Lower lobe of right lung (tissue), 2 donors: ENCODE measurements at places on chromosomes 5 and 9. TPM values are rescaled to one million over a fixed set of nuclear protein-coding genes. Genes with fewer than 3 reads are reported as not detected.

DNA sequence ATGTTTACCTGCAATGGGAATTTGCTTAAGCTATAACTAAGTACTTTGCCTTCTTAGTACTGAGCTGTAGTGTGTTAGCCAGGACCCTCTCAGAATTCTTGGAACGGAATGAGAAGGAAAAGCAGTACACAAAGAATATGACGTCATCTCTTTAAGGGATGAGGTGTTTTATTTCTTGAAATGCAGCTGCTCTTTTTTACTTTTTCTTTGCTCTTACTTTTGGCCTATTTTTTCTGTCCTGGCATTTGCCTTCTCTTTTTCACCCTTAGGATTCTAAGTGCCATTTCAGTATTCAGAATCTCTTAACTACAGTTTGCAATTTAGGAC lies 10.1 kb downstream of the KIF2A start:
- DNase-seq = no peak

Gene DIPK1B
- total RNA-seq = 15.1 TPM

DNA sequence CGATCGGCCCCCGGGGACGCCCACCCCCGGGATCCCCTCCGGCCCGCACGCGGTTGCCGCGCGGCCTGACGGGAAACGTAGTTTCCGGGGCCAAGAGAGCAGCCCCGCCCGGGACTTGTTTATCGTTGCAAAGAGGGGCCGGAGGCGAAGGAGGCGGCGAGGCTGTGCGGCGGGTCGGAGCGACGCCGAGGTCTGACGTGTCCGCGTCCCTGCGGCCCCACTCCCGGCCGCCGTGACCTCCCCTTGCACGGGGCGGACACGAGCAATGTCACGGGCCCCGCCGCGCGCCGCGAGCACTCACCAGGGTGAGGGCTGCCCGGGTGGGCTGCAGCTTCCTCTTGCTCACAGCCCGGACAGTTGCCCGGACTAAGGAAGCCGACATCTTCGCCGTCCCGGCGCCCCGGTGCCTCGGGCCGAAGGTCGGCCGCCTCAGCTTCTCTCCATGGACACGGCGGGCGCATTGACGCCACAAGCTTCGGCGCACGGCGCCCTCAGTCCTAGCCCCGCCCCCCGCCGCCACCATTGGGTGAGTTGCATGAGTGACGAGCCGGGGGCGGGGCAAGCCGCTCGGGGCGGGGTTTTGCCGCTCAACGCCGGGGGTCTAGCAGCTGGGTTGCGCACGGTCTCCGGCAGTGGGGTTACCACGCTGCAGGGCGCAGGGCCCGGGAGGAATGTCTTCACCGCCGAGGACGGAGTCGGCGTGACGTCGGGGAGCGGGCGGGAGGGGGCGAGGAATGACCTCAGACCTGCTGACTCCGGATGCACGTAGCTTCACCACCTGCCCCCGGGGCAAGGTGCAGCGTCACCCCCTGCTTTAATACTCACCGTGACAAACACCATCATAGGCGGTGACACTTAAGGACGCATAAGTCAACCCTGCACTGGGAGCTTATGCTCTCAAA lies at the start of gene ISCA1:
TSS of gene ISCA1 (minus strand) at position 462 of the 902 bp plus-strand sequence. CDS start at position 382, 80 bp downstream.
- DNase-seq = peak; percentile 98

DNA sequence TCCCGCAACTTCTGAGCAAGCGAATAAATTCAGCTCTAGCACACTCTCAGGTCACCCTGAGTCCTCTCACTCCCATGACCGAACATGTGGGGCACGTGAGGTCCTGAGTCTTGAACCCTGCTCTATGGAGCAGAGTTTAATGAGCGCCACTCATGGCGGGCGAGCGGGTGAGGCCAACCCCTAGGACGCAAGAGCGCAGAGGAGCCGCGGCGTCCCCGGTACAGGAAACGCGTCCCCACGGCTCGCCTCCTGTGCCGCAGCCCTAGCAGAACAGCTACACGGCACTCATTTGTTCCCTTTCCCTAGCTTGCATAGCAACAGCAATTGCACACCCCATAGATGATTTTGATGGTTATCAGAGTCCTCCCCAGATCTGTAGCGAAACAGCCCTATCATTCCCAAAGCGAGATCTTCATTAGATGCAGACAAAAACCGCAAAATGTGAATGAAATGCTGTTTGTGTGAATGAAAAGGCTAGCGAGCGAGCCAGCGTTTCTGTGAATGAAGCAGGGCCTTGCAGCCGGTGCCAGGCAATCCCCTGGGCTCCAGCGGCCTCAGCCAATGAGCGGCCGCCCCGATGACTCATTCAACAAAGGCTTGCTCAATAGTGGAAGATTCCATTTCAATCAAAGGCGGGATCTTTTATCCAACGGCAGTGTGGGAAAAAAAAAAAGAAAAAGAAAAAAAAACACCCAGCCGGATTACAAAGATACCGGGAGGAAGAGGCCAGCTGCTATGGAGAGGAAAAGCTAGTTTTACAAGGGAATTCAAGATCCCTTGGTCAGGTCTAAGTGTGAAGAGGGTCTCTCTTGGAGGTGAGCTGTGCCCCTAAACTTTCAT lies 1.5 kb upstream of the SHC3 start:
- peak; percentile 90 for DNase-seq

- DNase-seq = no peak
Measured at GRCh38 chr5:31596354-31596753, 42.6 kb upstream of the PDZD2 start.
